ENCODE measurements at places on chromosomes 6 and 20. TPM values are rescaled to one million over a fixed set of nuclear protein-coding genes. Genes with fewer than 3 reads are reported as not detected.

Gene DSP
- total RNA-seq: 0.44 TPM

Gene POU3F2
- total RNA-seq: not detected

Gene RNF182
- 3.8 TPM for total RNA-seq

Gene RIMS1
- total RNA-seq: under 0.01 TPM

Gene TREM2
- total RNA-seq: 0.44 TPM

Gene RBBP8NL
- not detected for total RNA-seq

Gene GGTLC1
- total RNA-seq: not detected

Gene SIGLEC1
- total RNA-seq: not detected

Gene TBPL1
- 23.7 TPM for total RNA-seq

Gene RNASET2
- total RNA-seq: 19.6 TPM

Gene C6orf141
- total RNA-seq: 1.3 TPM

Gene KHDC1L
- total RNA-seq: not detected

Gene CD40
- 8.8 TPM for total RNA-seq

Gene TMEM239
- total RNA-seq: under 0.01 TPM

Gene CST7
- total RNA-seq: not detected
